Calu3 (cell line): ENCODE measurements at places on chromosomes 12 and 14.
A peak's percentile ranks its signal among the peaks of the same experiment; 100 is the strongest.

- DNase-seq: no peak
These were observed 73.7 kb upstream of the SFSWAP start for GRCh38 chr12:131636940-131637750.

DNA sequence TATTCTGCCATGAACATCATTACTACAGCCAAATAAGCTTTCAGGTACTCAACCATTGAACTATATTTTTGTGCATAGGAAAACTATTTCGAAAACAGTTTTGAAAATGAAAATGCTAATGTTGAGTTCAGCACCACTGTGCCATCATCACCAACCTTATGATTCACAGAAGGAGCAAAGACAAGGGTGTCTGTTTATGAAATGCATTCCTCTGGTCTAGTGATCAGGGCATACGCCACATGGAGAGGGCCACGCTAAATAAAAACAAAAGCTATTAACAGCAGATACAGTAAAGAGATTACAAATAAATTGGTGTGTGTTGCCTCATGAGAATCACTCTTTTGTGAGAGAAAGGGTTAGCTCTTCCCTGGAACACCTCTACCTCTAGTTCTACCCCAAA is 43.2 kb upstream of the BMAL2 start:
- DNase-seq: no peak

- no peak for DNase-seq
These were observed 425.2 kb upstream of the MIS18BP1 start for GRCh38 chr14:45678163-45678562.

DNA sequence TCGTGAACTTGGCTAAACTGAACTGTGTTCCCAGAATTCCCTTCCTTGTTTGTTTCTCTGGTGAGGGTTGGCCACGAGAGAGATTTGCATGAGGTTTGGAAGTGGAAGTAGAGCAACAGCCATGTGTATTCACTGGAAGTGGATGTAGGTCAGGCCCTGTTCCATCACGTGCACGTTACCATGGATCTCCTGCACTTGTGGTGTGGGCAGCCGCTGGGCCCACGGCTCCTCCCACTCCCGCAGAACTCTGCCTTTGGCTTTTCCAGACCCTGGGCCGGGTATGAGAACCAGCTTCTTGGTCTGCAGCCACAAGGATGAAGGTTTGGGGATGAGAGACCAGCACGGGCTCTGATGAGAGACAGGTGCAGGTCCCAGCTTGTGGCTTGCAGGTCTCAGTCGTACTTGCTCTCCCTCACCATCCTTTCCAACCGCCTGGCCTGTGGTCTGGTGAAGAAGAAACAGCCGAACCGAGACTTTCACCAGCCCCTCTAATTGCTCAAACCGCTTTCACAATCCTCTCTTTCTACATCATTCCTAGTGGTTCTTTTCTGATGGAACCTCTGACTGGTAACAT is 94.9 kb downstream of the DUSP16 start:
- no peak for DNase-seq

DNA sequence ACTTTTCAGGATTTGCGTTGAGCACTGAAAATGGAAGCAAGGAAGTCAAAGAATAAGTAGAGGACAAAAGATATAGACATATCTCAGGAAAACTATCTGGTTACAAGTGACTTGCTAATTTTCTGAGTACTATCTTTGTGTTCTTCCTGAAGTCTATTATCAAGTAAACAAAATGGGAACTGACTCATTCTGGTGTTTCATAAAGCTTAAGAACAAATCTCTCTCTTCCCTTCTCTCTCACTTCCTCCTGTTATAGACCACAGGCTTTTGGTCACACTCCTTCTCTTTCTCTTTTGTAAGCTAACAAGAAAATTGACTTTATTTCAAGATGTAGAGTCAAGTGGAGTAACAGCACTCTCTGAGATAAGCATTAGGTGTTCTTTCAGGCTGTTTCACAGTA is 406.6 kb upstream of the SYT1 start:
- DNase-seq: no peak

DNA sequence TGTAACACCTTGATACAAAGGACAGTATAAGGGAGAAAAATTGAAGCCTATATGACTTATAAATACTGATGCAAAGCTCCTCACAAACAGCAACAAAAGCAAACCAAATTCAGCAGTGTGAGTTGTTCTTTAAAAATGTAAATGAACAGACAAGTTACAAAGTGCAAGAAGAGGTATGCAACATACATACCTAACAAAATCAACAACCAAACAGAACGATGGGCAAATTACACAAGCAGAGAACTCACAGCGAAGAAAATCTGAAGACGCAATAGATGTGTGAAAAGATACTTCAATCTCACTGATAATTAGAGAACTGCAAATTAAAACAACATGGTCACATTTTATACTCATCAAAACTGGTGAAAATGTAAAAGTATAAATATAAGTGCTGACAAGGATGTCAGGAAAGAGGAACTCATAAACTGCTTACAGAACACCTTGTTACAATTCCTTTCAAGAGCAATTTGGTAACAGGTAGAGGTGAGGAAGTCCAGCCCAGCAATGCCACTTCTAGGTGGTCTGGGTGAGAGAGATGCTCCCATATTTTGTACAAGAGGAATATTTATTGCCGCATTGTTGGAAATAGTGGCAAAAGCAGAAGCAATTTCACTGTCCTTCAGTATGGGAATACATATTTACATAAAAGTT is 47.3 kb downstream of the CORO1C start:
- no peak for DNase-seq

DNA sequence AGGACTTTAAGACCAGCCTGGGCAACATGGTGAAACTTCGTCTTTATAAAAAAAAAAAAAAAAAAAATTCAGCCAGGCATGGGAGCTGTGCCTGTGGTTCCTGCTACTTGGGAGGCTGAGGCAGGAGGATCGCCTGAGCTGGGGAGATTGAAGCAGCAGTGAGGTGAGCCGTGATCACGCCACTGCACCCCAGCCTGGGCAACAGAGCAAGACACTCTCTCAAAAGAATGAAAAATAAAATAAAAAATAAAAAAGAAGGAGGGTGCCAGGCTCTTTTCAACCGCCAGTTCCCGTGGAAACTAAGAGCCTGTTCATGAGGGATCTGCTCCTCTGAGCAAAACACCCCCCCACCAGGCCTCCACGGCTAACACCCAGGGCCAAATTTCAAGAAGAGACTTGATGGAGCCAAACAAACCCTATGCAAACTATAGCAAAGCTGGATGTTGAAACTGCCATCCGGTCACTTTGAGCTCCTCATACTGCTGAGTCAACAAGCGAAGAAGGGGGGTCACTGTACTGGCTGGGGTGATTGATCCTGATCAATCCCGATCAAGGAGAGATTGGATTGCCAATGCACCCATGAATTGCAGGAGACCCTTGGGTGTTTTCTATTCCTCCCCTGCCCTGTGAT is 23.4 kb downstream of the DLK1 start:
- no peak for DNase-seq

GRCh38 chr14:51069055-51069454 is 25.9 kb downstream of the TRIM9 start:
- DNase-seq: no peak

GRCh38 chr12:109678719-109679118 is 34.9 kb upstream of the FAM222A start:
- no peak for DNase-seq

DNA sequence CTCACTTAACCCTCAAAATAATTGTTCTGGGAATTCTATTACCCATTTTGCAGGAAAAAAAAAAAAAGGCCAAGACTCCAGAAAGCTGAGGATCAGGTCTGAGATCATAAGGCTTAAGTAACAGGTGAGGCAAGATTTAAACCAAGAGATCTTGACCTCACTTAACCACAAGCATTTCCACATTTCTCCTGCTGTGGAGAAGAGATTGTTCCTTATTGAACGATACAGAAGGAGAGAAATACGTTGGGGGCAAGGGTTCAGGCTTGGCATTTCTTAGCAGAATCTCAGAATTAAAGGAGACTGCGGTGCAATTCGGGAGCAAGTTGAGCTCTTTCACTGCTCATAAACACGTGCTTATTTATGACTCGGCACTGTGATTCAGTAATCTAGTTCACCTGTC is 885.3 kb upstream of the TMEM132C start:
- no peak for DNase-seq

GRCh38 chr14:84688297-84689025 is 841.5 kb upstream of the FLRT2 start:
- DNase-seq: no peak

GRCh38 chr12:69534389-69534822 is 50.9 kb upstream of the CCT2 start:
- DNase-seq: peak; percentile 67

- no peak for DNase-seq
These were observed 85.0 kb downstream of the KIF26A start for GRCh38 chr14:104223101-104224041.

- DNase-seq: no peak
These were observed 1096.0 kb upstream of the FLRT2 start for GRCh38 chr14:84433961-84434360.

GRCh38 chr12:2483713-2484112 is 311.1 kb upstream of the FKBP4 start:
- no peak for DNase-seq

GRCh38 chr12:24134092-24134491 is 184.6 kb upstream of the SOX5 start:
- DNase-seq: no peak

GRCh38 chr14:94139421-94139820 is 10.0 kb upstream of the IFI27L2 start:
- no peak for DNase-seq

GRCh38 chr14:102955636-102956408 is 33.4 kb downstream of the AMN start:
- no peak for DNase-seq

- no peak for DNase-seq
These were observed 17.6 kb downstream of the MON2 start for GRCh38 chr12:62484233-62484632.

GRCh38 chr14:64501411-64502171 is 2.0 kb downstream of the ZBTB25 start:
- peak; percentile 38 for DNase-seq

- DNase-seq: no peak
These were observed 130.6 kb downstream of the MON2 start for GRCh38 chr12:62597253-62597652.

GRCh38 chr14:94163796-94164195 is 10.3 kb upstream of the PPP4R4 start:
- DNase-seq: no peak

GRCh38 chr12:9103050-9103849 is 12.5 kb downstream of the A2M start:
- no peak for DNase-seq

GRCh38 chr14:25039933-25040332 is 10.0 kb downstream of the STXBP6 start:
- no peak for DNase-seq

DNA sequence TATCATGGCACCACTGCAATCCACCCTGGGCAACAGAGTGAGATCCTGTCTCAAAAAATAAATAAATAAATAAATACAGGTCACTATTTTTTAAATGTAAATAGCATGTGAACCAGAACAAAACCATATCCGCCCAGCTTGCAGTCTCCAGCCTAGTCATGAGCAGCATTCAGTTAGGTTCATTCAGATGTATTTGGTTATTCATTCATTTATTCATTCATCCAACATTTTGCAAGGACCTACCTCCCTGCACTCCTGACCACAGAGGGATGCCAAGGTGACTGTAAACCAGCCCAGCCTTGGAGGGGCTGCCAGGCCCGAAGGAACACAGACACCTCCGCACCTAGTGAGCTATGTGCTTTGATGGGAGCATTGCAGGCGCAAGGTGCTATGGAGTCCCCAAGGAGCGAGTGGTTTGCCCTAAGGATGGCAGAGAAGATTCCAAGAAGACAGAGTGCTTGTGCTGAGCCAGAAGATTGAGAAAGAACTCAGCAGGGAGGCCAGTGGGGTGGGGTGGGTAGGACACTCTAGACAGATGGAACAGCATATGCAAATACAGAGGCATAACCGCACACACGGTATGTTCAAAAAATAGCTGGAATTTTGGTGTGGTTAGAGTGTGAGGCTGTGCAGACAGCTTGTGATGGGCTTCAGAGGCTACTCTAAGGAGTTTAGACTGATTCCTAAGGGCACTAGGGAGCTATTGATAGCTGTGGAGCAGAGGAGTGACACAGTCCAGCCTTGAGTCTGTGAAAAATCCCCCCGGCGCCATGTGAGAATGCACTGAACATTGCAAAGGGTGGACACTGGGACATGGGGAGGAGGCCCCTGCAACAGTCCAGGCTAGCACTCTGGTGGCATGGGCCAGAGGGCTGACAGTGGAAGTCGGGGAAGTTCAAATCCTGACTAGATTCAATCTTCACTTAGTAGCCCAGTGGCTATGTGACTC is 11.7 kb downstream of the DTX1 start:
- no peak for DNase-seq

GRCh38 chr14:58617619-58618018 is 20.1 kb upstream of the DACT1 start:
- DNase-seq: no peak

GRCh38 chr14:67483579-67484285 is 4.8 kb downstream of the TMEM229B start:
- no peak for DNase-seq

GRCh38 chr12:4277857-4278256 is 4.3 kb downstream of the CCND2 start:
- DNase-seq: no peak

DNA sequence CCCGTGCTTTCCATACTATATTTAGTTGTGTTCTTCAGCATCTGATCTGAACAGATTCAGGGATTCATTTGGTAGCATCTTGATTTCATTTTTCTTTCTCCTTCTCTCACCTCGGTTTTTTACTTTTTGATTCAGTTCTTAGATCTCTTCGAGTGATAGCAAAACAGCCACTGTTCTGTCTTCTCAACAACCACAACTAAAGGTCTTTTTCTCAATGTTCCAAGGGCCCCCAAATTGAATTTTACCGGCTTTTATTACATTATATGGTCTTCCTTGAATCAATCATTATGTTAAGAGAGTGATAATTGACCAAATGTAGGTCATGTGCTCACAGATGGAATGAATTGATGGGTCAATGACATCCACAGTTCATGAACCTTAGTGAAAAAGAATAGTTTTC is 164.5 kb upstream of the LMNTD1 start:
- no peak for DNase-seq
